ENCODE measurements at places on chromosomes 5 and 9.

DNA sequence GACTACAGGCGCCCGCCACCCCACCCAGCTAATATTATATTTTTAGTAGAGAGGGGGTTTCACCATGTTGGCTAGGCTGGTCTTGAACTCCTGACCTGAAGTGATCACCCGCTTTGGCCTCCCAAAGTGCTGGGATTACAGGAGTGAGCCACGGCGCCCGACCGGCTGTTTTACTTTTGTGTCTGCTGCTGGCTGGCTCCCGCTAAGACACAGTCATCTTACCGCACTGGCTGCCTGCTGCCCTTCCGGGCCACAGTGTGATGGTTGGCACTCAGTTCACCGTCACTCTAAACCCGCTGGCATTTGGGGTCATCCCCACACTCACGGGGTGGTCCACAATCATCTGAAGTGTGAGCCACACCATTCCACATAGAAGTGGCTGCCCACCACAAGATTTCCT lies 93.7 kb downstream of the WDR41 start:
- DNase-seq = no peak

DNA sequence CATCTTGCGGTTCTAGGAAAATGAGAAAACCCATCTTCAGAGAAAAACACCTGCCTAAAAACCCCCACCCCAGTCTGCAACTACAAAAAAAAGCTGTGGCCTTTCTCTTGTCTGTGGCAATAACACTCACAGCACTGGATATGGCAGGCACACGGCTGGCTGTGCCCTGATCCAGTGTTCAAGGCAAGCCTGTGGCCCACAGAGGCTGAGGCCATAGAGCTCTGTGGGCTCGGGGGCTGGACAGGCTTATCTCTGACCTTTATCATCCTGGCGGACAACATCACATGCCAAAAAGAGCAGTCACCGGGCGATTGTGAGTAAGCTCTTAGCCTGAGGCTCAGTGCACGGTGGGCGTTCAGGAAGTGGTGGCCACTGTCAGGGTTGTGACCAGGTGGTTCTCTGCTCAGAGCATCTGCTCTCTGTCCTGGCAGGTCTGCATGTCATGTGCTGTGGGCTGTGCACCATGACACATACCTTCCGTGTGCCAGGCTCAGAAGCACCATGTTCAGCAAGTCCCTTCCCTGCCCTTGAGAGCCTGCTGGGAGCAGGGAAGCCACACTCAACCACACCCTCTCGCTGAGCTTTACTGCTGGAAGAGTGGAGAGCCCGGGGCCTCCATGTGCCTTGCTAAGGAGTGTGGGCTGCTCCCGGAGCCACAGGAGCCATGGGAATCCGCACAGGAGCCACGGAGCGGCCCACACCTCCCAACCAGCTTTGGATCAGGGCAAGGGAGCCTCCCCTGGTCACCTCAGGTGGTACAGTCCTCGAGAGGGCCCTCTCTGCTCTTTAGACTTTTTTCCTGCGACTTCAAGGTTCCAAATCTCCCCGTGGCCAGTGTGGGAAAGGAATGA lies 34.6 kb upstream of the WDR38 start:
- DNase-seq = peak; percentile 70

GRCh38 chr9:78006734-78007133 lies 24.9 kb downstream of the GNAQ start:
- no peak for DNase-seq

DNA sequence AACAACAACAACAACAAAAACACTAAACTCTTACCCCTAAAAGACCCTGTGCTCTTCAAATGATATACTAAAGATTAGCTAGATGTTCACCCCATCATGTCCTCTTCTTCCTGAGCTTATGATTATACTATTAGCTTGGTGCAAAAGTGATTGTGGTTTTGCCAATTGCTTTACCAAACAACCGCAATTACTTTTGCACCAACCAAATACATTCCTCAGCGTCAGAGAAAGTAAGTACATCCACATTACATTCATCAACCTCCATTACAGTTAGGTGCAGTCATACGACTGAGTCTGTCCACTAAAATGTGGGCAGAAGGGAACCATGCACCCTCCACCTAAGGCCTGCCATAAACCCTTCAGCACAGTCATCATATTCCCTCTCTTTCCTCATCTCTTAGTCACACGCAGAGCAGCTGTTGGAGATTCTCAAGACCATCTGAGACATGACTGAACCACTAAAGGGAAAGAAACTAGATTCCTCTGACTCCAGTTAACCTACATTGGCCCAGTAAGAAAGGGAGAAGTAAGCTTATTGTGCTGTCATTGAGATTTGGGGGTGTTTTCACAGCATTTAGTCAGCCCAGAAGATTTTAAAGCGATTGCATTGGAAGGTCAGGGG lies 181.6 kb upstream of the TLE4 start:
- peak; percentile 77 for DNase-seq

- DNase-seq = peak; percentile 71
These were observed 37.8 kb downstream of the RALGPS1 start for GRCh38 chr9:126952205-126952977.

DNA sequence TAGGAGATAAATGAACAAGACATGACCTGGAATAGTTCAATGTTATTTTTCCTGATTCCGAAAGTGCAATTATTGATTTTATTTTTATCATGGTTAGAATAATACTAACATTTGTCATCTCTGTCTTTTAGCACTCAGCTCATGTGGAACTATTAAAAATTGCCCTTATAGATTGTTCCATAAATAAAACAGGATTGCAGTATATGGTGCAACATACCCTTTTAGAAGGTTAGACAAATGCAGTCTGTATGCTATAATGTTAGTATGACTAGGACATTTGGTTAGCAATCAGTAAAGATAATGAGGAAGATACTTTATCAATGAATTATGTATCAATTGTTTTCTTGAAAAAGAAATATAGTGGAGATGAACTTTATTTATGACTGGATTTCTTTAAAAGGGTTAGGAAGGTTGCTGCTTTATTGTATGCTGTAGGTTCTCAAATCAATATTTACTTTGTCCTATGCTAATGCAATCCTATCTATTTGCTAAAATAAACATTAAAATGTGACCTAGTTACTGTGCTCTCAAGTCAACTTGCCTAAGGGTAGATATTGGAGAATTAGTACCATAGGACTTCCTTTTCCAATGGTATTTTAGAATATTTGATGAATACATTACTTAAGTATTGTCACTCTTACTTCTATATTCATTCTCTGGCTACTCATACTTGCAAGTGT lies 348.9 kb upstream of the ISL1 start:
- DNase-seq = no peak

DNA sequence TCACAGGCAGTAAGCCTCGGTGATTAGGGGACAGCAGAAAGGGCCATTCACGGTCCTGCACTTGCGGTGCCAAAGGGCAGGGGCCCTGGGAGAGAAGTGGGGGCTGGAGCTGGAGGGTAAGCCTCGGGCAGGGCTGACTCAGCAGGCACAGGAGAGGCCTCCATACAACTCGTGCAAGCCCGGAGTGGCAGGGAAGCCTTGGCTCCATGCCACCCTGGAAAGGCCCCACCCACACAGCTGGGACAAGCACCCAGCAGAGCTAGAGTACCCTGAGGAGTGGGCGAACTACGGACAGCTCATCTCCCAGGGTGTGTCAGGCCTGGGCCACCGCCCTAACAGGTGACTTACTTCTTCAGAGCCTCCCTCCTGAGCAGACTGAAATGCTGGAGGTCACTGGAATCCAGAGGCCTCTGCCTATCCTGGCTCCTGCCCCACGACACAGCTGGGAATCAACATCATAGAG lies 5.6 kb upstream of the CAMK2A start:
- peak; percentile 74 for DNase-seq

GRCh38 chr5:39500551-39501175 lies 75.9 kb upstream of the DAB2 start:
- no peak for DNase-seq

Data from fibroblast of lung (primary cell).